Neural crest cell (in vitro differentiated cells): ENCODE measurements at places on chromosomes 7 and 10. TPM values are rescaled to one million over a fixed set of nuclear protein-coding genes. Genes with fewer than 3 reads are reported as not detected.

DNA sequence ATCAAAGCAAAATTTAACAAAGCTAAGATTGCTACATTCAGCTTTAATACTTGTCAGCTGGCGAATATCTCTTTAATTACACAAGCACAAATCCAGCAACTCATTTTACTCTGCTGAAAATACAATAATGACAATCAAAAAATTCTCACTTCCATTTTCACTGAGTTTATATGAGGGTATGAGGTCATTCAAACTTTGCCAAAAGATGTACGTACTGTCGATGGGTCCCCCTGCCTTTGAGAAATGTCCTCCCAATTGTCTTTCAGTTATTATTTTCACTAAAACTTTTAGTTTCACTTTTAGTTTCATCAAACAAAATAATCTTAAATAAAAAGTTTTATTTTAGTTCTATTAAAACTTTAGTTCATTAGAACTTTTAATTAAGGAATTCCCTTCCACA is 159.5 kb upstream of the WDR11 start:
- peaks cover 4% of the 10 kb centered on the region for H3K27me3 ChIP-seq
- no peaks in the 10 kb centered on the region for H3K4me1 ChIP-seq
- no peaks in the 10 kb centered on the region for H3K36me3 ChIP-seq
- no peak for DNase-seq
- no peak overlapping the region for H3K4me3 ChIP-seq

SAMD9 gene
- total RNA-seq, result 0.21 and 0.30 TPM in 2 replicates

DNA sequence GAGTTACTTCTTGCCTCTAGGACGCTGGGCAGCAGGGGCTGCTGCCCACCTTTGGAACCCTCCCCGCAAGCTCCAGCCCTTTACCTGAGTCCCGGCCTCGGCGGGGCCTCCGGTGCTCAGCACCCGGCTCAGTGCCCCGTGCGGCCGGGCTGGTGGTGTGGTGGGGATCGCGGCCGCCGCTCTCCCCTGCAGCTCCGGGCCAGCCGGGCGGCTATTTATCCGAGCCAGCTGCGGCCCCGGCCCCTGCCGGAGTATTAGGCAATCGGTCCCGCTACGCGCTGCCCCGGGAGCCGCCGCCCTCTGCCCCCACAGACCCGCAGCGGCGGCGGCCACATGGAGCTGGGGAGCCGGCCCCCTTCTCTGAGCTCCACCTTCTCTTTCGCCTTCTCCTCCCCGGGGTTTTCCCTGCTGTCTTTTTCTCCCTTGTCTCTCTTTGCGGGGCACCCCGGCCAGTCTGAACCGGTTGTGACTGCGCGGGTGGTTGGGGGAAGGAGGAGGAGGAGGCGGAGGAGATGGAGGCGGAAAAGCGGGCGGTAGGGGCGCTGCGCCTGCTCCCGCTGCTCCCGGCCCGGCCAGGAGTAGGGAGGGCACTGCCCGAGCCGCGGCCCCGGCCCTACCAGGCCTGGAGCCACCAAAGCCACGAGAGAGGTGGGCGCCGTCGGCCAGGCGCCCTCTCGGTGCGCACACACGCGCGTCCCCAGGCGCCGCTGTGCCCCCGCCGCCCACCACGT is at the start of gene SLC16A9:
Gene SLC16A9 (minus strand): TSS at position 456 of the 731 bp plus-strand sequence. CDS start 25,559 bp downstream, outside the sequence.
- peak within 1 kb of the TSS; percentile 94 for H3K4me3 ChIP-seq
- H3K36me3 ChIP-seq, result peaks cover 7% of the 10 kb centered on the region
- H3K27me3 ChIP-seq, result peaks cover 33% of the 10 kb centered on the region

DNA sequence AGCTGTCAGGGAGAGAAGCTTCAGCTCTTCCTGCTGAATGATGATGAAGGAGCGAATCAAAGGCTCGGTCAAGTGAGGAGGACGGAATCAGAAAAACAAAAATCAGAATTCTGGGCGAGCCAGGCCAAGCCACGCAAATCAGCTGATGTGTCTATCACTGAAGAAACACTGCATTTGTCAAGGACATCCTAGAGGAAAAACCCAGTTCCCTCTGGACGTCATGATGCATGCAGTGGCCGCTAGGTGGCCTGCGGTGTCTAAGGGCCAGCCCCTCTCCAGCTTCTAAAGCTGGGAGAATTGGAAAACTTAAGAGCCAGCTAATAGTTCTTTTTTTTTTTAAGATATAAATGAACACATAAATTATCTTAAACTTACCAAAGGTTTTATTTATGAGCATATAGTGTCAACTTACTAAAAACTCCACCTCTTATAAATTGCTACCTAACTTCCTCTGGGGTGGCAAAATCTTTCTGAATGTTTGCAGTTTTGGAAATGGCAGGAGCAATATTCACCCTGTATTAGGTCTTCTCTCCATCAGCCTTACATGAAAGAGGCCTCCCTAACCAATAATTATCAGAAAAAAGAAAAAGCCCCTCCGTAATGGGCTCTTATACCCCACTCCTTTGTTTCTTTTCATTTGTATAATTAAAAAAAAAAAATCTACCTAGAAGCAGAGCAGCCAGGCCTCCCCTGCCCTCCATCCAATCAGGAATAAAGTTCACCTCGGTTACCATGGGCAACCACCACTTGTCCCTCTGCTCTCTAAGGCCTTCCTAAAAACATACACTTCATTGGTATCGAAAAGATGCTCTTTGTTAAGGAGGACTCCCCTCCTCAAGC is 186.8 kb downstream of the USP6NL start:
- DNase-seq, result peak; percentile 53
- H3K36me3 ChIP-seq, result peaks cover 8% of the 10 kb centered on the region
- H3K27me3 ChIP-seq, result no peaks in the 10 kb centered on the region
- H3K27ac ChIP-seq, result peak overlapping the region; percentile 90

ENTPD7 gene
- 23.9 and 24.9 TPM in 2 replicates for total RNA-seq

PTPRN2 gene
- total RNA-seq, result 30.9 and 32.2 TPM in 2 replicates

- H3K27me3 ChIP-seq, result no peaks in the 10 kb centered on the region
- peak overlapping the region; percentile 100 for H3K4me3 ChIP-seq
- peaks cover 23% of the 10 kb centered on the region for H3K36me3 ChIP-seq
- peak overlapping the region; percentile 98 for H3K27ac ChIP-seq
- DNase-seq, result no peak
- H3K4me1 ChIP-seq, result peaks cover 54% of the 10 kb centered on the region
Measured at GRCh38 chr7:92133133-92133736, 1.0 kb downstream of the CYP51A1 start.

DNA sequence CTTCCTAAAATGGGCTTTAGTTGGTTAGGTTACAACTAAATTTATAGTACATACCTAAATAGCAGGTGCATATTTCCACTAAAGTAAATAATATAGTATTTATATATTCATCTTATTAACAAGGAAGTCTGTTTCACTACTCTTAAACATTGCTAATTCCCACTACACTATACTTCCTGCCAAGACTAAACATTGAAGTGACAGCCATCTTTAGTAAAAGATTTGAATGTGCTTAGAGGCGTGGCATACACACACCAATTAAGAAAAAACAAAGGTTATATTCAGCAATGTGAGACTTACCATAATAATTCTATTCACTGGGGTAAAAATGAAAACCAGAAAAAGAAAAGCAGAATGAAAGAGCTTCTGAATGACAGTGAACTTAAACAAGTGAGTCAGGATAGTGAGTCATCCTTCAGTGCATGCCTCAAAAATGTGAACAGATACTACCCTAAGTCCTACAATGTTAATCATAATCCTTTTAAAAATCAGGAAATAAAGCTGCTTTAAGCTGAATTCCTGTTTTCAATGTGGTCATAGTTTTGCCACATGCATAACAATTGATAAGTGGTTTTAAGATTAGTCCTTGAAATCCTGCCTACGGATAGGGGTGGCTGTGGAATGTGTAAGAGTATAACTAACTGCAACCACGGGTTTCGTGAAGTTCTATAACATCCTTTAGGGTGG is 59.4 kb downstream of the USP6NL start:
- no peak for DNase-seq
- H3K4me3 ChIP-seq, result no peak overlapping the region
- no peak overlapping the region for H3K27ac ChIP-seq
- H3K4me1 ChIP-seq, result peaks cover 37% of the 10 kb centered on the region
- no peaks in the 10 kb centered on the region for H3K27me3 ChIP-seq
- peaks cover 14% of the 10 kb centered on the region for H3K36me3 ChIP-seq

MPLKIP gene
- 42.1 and 44.0 TPM in 2 replicates for total RNA-seq

- no peaks in the 10 kb centered on the region for H3K27me3 ChIP-seq
- no peak overlapping the region for H3K27ac ChIP-seq
- H3K4me3 ChIP-seq, result no peak overlapping the region
- H3K4me1 ChIP-seq, result peaks cover 13% of the 10 kb centered on the region
- no peak for DNase-seq
Measured at GRCh38 chr7:39645482-39646407, 22.4 kb downstream of the RALA start.

GRCh38 chr7:155752756-155753445 is 59.4 kb downstream of the SHH start:
- H3K36me3 ChIP-seq, result peaks cover 13% of the 10 kb centered on the region
- H3K27ac ChIP-seq, result no peak overlapping the region
- H3K27me3 ChIP-seq, result no peaks in the 10 kb centered on the region
- no peak for DNase-seq

DNA sequence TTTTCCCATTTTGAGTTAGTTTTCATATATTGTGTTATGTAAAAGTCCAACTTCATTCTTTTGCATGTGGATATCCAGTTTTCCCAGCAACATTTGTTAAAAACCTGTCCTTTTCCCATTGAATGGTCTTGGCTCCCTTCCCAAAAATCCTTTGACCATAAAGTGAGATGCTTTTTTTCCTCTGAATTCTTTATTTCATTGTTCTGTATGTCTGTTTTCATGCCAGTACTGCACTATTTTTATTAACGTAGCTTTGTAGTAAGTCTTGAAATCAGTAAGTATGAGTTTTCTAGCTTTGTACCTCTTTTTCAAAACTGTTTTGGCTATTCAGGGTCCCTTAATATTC is 20.0 kb downstream of the C1GALT1 start:
- H3K27ac ChIP-seq, result no peak overlapping the region
- peaks cover 52% of the 10 kb centered on the region for H3K36me3 ChIP-seq
- no peaks in the 10 kb centered on the region for H3K27me3 ChIP-seq
- H3K4me1 ChIP-seq, result peaks cover 14% of the 10 kb centered on the region

VSTM4 gene
- total RNA-seq, result 2.2 and 2.3 TPM in 2 replicates
